ENCODE measurements at places on chromosomes 5 and 9. TPM values are rescaled to one million over a fixed set of nuclear protein-coding genes. Genes with fewer than 3 reads are reported as not detected.

Gene PPP2R2B
- total RNA-seq = 1.1 TPM

Gene DIAPH1
- total RNA-seq = 50.1 TPM

Gene BTNL8
- total RNA-seq = 3.0 TPM

Gene WNT8A
- total RNA-seq = not detected

Gene PAPPA
- 35.3 TPM for total RNA-seq

Gene LTC4S
- total RNA-seq = 7.1 TPM

Gene PCDHB9
- 1.3 TPM for total RNA-seq

Gene SAXO1
- total RNA-seq = not detected

DNA sequence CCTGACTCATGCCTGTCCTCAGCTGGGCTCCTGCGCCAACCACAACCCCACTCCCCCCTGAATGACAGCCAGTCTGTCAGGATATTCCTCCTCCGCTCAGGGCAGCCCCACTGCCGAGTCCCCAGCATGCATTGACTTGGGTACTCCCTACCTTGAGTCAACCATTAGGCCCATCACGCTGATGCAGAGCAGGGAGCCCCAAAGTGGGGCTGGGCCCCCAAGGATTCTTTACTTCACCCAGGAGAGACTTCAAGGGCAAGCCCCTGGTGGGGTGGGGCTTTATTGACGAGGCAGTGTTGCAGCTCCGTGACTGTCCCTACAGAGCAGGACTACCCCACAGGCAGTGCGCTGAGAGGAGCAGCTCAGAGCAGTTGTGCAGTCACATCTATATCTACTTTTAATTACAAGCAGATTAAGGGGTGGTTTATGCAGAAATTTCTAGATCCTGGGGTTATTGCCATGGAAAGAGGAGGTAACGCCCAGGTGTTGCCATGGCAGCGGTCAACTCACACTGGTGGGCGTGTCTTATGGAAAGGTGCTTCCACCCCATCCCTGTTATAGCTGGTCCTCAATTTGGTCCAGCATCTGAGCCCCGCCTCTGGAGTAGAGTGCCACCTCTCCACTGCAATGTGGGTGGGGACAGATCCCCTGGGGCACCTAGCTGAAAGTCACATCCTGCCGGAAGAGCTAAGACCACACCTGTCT, 32.1 kb upstream of the FCN1 start:
- no peak for DNase-seq

DNA sequence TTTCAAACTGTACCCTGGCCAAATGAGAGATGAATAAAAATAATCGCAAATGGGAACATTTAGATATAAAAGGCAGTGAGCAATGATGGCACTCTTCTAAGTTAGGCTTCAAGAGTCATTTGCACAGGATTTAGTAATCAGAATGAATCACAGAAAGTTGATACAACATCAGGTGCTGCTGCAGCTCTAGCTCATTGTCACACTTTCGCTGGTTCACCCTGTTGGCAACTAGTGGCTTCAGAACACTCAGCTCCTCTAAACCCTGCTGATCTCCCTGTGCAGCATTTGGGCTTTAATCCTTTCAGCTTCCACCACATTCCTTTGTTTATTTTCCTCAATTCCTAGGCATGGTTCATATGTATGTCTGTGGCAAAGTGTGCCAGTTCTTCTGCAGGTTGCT, 2071.2 kb upstream of the CDH6 start:
- DNase-seq = no peak

- no peak for DNase-seq
Measured at GRCh38 chr9:131733541-131734061, 6.3 kb downstream of the RAPGEF1 start.

GRCh38 chr5:153974131-153974812, 64.4 kb downstream of the FAM114A2 start:
- DNase-seq = no peak

GRCh38 chr9:129253803-129254381, 75.8 kb upstream of the IER5L start:
- DNase-seq = no peak

DNA sequence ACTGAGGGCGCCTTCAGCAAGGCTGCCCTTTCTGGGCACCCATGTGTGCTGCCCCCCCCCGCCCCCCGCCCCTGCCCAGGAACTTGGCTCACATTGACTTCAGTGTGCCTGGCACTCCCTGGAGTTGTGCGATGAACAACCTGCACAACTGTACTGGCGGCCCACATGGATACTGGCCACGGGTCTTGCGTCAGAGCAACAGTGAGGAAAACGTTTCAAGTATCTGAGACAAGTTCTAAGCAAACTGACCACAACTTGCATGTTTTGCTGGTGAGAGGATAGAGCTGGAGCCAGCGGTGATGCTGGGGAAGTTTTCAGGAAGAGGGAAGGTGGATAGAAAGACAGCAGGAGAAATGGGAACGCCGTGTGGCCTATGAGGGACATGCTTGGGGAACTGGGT, 45.4 kb downstream of the HABP4 start:
- no peak for DNase-seq

DNA sequence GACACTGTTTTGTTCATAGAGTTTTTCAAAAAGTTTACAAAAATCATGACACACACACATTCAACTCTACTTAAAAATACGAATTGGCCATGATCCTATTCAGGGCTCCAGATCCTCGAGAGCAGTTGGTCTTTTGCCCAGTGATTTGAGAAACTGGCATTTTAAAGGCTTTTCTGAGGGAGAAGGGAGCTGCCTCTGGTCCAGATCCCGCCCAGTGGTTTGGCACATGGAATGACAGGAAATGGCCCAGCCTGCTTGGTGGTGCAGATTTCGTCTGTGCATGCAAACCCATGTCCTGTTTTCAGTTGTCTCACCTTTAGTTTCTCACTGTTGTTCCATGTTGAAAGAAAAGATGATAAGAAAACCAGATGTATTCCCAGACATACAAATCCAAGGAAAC, 3.6 kb downstream of the CAMK4 start:
- no peak for DNase-seq

- DNase-seq = no peak
Measured at GRCh38 chr5:154801083-154801482, 45.9 kb downstream of the LARP1 start.

DNA sequence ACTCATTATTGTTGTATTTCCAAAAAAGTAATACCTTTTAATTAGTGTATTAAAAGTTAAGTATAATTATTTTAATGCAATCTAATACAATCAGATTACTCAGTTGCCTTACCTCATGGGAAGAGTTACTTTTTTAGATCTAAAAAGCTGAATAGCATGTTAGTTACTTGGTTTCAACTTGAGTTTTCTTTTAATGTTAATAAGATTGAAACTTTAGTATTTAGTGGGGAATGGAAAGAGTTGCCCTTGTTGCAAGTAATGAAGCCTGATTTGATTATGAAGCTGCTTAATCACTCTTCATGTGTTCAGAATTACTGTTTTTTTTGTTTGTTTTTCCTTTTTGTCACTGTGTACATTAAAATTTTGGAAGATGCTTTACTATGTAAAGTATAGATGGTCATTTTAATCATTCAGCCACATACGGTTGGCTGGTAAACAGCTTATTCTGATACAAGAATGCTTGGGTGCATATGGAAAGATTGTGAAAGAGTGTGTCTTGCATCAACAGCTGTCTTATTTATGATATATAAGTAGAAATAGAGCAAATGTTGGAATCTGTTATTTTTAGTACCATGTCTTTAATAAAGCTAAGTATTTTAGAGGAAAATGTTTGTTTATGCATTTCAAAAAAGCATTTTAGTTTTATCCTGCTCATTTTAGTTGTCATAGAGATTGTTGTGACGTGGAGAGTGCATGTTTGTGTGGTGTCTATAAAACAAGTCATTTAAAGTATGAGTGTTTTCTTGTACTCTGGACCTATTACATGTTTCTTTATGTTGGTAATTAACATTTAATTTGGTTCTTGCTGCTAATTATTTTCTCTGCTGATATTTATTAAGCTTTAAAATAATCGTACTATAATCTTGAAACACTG, 36.4 kb downstream of the SREK1 start:
- DNase-seq = no peak

DNA sequence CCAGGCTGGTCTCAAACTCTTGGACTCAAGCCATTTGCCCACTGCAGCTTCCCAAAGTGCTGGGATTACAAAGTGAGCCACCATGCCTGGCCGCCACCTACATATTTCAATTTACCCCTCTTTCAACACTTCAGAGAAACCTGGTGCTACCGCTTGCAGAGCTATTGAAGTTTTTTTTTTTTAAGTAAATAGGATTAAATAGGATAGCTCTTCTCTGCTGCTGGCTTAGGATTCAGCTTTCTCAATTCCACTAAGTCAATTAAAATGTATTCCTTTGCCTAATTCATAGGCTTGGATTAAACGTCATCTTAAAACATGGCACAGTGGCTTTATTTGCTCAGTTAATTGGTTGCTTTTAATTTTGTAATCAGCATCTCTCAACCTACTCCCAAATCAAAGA, 41.0 kb downstream of the KIAA1191 start:
- DNase-seq = no peak
